ENCODE measurements at places on chromosomes 3 and 15.

DNA sequence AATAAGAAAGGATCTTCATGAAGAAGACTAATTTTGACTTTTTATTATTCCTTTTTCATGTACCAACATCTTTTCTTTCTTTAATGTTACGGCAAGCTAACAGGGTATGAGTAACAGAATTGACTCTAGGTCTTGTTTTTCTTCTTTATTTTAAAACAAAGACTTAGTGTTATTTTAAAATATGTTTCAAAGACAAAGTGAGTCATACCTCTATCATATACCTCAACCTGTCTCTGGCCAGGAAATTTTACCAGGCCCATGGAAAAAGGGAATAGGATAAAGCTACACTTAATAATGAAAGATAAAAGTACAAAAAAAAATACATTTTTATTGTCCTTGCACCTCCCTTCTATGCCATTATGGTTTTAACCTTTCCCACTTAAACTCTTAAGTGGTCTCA, 57.4 kb downstream of the ZNF148 start:
- DNase-seq: no peak

DNA sequence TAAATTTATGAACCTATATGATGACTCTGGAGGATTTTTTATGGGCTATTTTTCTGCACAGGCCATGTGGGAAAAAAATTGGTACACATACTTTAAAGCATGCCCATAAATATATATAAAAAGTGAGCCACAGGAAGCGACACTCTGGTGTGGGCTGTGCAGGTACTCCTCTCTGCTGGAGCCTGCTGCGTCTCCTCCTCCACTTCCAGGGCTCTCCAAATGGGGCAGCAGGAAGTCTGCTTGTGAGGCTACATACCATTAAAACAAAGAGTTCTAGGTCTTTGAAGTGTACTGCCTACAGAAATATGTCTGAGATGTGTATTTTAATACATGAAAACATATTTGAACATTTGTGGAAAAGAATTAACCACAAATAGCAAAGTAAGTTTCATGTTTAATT, 135.1 kb downstream of the CTNNB1 start:
- no peak for DNase-seq

- DNase-seq: no peak
Observed at GRCh38 chr3:1787094-1787493, 311.6 kb upstream of the CNTN4 start.

GRCh38 chr15:58469432-58470353, 37.9 kb downstream of the LIPC start:
- peak; percentile 66 for DNase-seq

DNA sequence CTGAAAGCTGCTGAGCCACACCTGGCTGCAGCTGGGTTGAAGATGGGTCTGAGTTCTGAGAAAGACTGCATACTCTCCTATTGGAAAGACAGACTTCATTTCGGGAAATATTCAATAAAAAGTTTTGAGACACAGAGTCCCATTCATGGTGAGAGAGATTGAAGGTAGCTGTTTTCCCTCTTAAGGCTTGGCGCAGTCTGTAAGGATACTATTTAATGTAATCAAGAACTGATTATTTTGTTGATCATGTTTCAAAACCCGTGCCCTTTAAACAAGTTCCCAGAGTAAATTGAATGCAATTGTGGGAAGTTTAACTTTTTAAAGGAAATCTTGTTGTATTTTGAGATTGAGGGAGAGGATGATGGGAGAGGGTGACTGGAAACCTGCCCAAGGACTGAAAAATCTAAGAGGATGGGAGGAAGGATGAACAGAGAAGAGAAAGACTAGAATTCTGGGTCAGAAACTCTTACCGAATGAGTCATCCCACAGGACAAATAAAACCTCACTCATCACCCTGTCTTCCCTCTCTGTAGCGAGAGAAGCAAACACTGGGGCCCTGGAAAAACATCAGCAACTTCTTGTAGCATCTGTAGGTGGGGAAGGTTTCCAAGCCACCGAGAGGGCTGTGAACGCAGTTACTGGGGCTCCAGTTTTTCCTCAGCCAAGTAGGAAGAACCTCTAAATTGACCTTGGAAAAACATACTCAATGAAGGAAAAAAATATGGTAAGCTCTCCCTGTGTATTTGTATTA, 193.2 kb upstream of the TPRG1 start:
- DNase-seq: no peak

DNA sequence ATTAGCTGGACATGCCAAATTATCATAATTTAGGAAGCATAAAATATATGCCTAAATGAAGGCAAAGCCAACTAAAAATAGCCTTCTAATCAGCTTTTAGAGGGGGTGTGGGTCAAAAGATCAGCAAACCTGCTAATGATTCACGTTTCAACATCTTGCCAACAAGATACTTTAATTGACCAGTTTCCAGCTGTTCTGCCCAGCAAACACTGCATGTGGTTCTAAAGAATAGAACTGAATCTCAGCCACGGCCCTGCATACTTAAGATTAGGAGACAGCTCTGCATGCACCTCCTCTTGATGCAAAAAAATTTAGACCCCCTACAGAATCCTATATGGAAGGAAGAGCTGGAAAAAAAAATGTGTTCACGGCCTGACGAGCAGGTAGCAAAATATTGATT, 500.5 kb downstream of the TBL1XR1 start:
- peak; percentile 30 for DNase-seq

DNA sequence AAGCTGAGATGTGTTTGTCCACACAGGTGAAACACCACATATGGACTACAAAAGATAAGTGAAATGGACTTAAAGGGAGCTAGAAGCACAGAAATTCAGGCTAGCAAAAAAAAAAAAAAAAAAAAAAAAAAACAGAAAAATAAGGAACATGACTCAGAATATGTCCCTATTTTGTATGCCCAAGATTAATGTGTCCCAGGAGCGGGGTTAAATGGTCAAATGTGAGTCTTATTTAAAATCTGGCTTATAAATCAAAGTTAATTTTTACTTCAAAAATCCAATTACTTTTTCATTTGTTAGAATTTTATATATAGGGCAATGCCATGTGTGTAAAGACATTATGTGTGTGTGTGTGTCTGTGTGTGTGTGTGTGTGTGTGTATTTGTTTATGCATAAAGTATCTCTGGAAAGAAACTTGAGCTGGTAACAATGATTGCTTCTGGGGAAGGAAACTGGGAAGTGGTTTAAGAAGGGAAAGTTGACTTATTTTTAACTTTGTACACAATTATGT, 986.5 kb downstream of the ROBO2 start:
- DNase-seq: no peak

All from eye (tissue), 1 donor.